Tibial nerve (tissue), 4 donors: ENCODE measurements at places on chromosomes 2 and 18.

DNA sequence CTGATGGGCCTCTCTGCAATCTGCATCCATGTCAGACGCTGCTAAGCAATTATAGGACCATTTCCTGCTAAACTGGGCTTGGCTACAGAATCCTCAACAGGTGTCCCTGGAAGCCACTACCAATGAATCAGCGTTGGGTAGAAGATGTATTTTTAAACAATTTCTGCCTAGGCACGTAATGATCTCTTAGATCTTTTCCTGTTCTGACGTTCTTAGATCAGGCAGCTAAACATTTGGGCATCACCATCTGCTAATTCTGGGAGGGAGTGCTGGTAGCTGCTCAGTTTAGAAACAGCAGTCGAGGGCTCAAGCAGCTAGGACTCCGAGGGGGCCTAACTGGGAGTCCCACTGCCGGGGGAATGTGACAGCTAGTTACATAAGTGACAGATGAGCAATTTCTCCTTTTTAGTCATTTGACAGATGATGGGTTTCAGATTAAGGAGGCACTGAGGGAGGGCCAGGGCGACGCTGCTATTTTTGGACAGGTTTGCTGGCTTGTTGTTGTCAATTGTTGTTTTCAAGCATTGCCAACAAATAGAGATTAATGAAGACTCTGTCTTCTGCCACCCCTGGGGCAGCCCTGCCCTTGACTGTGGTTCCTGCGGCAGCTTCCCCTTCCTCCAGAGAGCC is 92.7 kb downstream of the MRO start:
- no peak for DNase-seq

- peak; percentile 26 for DNase-seq
These were observed 68.6 kb downstream of the ZBTB7C start for GRCh38 chr18:48340560-48340959.

GRCh38 chr2:223043164-223043941 is 8.6 kb upstream of the KCNE4 start:
- no peak for DNase-seq

DNA sequence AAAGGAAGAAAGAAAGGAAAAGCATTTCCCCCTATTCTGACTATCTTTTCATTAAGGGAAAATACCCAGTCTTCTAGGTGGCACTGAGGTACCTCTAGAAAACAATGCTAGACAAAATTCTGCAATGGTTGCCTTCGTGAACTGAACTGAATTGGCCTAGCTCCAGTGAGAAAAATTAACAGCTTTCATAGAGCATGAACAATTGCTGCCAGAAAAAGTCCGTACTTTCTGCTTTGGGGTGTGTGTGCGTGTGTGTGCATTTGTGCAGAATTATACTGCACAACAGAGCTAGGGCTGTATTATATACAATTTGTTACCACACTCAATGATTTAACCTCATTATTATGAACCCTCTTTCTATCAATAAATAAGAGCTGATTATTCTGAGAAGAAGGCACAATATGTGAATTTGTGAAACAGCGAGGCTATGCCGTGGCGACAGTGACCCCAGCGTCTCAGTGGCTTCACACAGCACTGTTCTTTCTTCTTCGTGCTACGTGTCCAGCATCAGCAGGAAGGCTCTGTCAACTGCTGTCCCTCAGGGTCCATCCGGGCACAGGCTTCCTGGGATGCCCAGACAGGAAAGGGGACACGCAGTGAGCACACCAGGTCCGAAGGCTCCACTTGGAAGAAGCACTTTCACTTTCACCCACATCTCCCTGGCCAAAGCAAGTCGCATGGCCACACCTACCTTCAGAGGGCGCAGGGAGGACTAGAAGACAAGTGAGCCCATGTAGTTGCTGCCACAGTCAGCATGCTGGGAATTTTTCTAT is 47.5 kb downstream of the PTGR3 start:
- DNase-seq, result peak; percentile 16

DNA sequence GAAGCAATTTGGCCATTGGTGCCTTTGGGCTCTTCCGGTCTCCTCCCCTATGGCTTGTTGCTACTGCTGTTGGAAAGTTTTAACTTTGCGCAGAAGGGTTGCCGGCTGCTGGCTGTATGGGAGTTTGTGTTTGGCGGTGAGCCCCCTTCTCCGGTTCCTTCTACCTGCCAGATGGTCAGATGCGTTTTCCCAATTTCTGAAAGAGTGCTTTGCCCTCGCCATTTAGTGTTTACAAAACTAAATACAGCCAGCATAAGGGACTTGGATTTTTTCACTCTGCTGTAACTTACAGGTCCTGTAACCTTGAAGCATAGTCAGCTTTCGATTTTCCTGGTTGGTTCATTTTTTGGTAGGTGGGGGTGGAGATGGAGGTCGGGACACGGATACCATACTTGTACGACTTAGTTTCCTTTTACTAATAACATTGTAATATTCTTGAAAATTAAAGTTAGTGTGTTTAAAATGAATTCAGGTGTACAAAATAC is 604 bp downstream of the COQ10B start:
- DNase-seq, result no peak
